ENCODE measurements at places on chromosomes 5 and 9. TPM values are rescaled to one million over a fixed set of nuclear protein-coding genes. Genes with fewer than 3 reads are reported as not detected.

- no peak for DNase-seq
Measured at GRCh38 chr5:124044613-124045012, 532.6 kb downstream of the CSNK1G3 start.

- no peak for DNase-seq
Measured at GRCh38 chr5:1040571-1040970, 32.0 kb downstream of the NKD2 start.

- DNase-seq, result no peak
Measured at GRCh38 chr9:124557895-124558294, 50.7 kb upstream of the NR5A1 start.

Gene CCDC192
- not detected for total RNA-seq
